ENCODE measurements at places on chromosomes 1 and 21. TPM values are rescaled to one million over a fixed set of nuclear protein-coding genes. Genes with fewer than 3 reads are reported as not detected.

The NT5C1A gene
- not detected for total RNA-seq

The LHX4 gene
- total RNA-seq = not detected

DNA sequence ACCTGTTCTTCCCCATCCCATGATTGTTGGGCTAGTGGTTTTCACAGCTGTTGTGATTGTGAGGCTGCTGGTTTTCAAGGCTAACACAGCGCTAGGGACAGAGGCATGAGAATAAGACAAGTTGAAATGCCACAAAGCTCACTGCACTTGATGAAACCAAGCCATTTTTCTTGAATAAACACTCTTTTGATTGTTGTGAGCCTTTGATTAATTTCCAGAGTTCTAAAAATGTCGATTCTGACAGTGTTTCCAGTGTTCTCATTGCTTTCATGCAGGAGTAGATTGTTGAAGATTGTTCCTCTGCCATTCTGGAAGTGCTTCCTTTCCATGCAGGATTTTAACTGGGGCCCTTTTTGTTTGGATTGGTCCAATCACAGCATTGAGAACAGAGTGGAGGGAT is 134.9 kb upstream of the GRIK3 start:
- DNase-seq = no peak

- no peak for DNase-seq
Measured at GRCh38 chr1:157069601-157070000, 24.1 kb upstream of the ARHGEF11 start.

- DNase-seq = no peak
Measured at GRCh38 chr1:204314893-204315658, 44.7 kb downstream of the PLEKHA6 start.

All from CD8-positive, alpha-beta memory T cell (primary cell).